Activated T-helper 2 cell treated with anti-CD3 and anti-CD28 coated beads, Interferon-gamma antibody, Interleukin-2, Interleukin-4, amounts not matched to agents 10 μg/mL and 5 μg/mL and 100 μg/mL, durations not matched to agents 14 hours and 24 hours and 36 hours (primary cell): ENCODE measurements at places on chromosomes 5 and 9.
A peak's percentile ranks its signal among the peaks of the same experiment; 100 is the strongest.

- no peak for DNase-seq
These were observed 72.9 kb downstream of the ARSB start for GRCh38 chr5:78912085-78912771.

DNA sequence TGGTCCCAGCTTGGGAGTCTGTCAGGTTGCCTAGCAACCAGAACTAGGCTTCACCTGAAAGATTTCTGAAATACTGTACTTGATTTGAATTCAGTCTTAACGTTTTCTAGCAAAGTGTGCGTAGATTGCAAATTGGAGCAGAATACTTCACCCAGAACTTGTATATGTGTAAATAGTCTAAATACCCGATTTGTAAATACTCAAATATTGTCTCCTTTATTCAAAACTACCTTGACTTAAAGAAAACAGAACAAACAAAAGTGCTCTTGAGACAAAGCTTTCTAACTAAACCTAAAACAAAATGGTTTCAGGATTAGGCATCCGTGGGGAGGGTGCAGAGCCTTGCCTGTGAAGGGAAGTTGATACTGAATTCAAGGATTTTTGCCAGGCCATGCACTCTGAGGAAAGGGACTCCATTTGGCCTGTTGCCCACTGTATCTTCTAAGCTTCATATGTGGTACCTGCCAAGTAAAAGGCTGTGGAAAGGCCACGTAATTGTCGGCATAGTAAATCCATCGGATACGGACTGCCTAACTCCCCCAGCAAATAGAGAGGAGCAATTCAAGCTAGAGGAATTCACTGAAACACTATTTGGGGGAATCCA, 744 bp upstream of the HMGCS1 start:
- DNase-seq, result no peak

DNA sequence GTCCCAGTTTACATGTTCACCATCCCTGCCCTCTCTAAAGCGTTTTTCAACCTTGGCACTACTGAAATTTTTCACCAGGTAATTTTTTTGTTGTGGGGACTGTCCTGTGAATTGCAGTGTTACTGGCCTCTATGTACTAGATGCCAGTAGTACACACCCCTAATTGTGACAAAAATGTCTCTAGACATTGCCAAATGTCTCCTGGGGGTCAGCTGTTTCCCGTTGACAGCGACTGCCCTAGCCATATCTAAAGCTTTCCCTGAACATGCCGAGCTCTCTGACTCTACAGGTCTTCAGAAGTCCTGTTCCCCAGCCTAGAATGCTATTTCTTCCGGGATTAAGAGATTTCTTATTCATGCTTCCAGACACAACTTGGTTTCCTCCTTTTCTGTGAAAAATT, 235.3 kb downstream of the ZSWIM6 start:
- no peak for DNase-seq

GRCh38 chr5:167412556-167412955, 878.9 kb upstream of the WWC1 start:
- no peak for DNase-seq

DNA sequence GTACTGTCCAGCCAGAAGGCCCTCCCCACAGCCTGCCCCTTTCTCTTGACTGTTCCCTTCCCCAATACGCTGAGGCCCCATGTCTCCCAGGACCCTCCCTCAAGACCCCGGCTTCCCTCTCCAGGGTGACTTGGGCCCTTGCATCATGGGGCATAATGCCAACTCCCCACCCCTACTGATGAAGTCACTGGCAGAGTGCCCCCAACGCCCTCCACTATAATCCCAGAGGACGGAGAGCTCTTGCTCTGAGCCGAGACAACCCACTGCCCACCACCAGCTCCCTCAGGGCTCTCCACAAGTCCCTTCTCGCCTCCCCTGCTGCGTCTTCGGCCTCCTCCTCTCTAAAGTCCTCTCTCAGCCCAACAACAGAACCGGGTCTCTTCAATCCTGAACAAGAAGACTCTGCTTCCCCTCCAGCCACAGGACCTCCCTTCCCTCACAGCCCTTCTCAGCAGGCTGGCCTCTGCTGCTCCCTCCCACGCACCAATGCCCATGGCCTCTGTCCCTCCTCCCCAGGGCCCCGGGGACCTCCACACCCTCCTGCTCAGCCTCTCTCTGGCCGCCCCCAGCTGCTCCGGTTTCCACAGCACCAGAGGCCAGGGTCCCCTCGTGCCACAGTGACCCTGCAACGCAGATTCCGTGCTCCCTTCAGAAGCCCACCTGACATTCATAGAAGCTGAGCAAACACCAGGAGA, 47.6 kb downstream of the ADAMTS2 start:
- no peak for DNase-seq

- DNase-seq, result no peak
These were observed 33.9 kb upstream of the F2RL2 start for GRCh38 chr5:76657091-76657490.

- no peak for DNase-seq
These were observed 82.7 kb downstream of the PTPDC1 start for GRCh38 chr9:94166976-94167346.

GRCh38 chr5:95219411-95219810, 65.5 kb downstream of the MCTP1 start:
- DNase-seq, result no peak

GRCh38 chr5:161975350-161975749, 92.2 kb upstream of the GABRG2 start:
- no peak for DNase-seq

GRCh38 chr5:36876965-36877666, 547 bp downstream of the NIPBL start:
- DNase-seq, result peak; percentile 57

GRCh38 chr9:68721666-68722330, 16.8 kb downstream of the PIP5K1B start:
- DNase-seq, result no peak

GRCh38 chr9:68821911-68822310, 116.9 kb downstream of the PIP5K1B start:
- no peak for DNase-seq

DNA sequence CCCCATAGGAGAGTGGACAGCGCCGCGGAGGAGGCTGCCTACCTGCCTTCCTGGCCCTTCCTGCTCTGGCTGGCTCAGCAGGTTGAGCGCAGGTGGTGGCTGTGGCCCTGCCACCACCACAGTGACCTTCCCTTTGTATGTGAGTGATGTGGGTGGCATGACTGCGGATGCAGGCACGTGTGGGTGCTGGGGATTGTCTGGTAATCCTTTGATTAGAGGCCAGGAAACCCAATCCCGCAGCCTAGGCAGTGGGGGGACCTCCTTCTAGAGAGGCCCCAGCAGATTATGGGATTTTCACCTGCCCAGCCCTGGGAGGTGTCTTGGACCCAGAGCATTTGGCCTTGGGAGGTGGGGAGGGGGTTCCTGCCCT, 16.5 kb downstream of the RXRA start:
- DNase-seq, result no peak

GRCh38 chr5:157917899-157918809, 59.2 kb upstream of the CLINT1 start:
- peak; percentile 42 for DNase-seq

DNA sequence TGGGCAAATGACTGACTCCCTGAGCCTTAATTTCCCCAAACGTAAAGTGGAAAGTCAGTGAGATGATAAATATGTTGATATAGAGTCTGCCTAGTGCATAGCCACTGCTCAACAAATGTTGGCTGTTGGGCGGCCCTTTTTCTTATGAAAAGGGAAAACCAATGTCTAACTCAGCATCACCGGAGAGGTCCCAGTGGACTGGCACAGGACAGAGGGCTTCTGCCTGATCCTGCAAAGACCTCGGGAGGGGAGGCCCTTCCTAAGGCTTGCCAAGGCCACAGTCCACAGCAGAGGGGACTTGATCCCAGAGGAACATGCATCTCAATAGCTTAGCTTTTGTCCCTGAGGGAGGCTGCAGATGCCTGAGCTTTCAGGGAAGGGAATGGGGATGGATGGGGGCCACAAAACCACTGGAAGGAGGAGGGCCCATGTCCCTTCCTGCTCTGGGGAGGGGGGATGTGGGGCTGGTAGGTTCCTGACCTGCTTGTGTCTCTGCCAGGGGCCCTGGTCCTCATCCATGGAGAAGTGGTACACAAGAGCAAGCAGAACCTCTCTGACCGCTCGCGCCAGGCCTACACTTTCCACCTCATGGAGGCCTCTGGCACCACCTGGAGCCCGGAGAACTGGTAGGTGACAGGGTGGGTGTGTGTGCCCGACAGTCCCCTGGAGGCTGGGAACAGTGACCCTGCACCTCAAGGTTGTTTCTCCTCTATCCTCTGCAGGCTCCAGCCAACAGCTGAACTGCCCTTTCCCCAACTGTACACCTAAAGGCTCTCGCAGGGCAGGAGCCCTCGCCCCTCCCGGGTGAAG, 6.3 kb downstream of the DOLK start:
- DNase-seq, result no peak

DNA sequence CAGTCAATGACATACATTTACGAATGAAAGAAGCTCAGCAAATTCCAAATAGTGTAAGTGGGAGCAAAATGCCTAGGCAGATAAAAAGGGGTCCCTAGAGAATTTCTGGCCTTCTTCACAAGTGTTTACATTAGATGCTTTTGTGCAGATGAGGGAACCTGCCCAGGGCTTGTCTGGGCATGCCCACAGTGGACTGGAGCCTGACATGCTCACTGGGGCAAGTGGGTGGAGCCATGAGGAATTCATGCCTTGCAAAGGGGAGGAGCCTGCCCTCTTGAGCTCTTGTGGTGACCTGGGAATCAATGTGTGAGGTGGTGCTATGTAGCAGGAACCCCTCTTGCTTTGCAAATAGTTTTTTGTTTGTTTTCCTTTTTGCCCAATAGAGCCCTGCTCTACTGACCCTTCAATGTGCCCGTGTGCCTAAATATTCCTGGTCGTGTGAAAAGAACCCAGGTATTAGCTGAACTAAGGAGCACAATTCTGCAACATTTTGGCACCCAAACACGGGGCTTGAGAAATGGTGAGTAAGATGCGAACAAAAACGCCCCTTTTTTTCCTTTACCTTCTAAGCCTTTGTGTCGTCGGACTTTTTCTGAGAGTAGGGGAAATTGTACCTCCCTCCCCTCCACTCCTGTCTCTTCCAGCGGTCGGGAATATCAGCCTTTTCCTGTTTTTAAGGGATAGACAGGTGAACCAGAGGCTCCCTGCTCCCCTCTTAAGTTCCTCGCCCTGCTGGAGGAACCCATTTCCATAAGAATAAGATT, 433.8 kb upstream of the CDH9 start:
- DNase-seq, result peak; percentile 11

DNA sequence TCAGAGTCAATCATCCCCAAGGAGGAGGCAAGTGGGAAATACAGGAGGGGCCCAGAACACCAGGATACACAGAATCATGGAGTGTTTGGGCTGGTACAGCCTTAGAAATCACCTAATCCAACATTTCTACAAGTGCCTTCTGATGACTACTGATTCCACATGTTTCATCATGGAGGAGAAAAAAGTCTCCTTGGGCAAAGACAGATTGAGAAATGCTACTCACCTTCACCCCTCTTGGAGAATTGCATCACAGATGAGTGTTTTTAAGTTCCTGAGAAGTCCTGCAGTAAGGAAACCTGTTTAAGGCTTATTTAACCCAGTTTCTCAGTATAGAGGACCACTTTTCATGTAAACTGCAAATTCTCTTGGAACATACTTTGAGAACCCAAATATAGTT, 2.2 kb upstream of the SLIT3 start:
- DNase-seq, result no peak

GRCh38 chr5:174397206-174397605, 327.2 kb upstream of the MSX2 start:
- DNase-seq, result no peak

- no peak for DNase-seq
These were observed 106.7 kb downstream of the SMIM15 start for GRCh38 chr5:61055434-61056006.

- DNase-seq, result no peak
These were observed 34.8 kb downstream of the ITGA2 start for GRCh38 chr5:53023969-53024368.

- no peak for DNase-seq
These were observed 36.1 kb upstream of the ACOT12 start for GRCh38 chr5:81429985-81430384.

DNA sequence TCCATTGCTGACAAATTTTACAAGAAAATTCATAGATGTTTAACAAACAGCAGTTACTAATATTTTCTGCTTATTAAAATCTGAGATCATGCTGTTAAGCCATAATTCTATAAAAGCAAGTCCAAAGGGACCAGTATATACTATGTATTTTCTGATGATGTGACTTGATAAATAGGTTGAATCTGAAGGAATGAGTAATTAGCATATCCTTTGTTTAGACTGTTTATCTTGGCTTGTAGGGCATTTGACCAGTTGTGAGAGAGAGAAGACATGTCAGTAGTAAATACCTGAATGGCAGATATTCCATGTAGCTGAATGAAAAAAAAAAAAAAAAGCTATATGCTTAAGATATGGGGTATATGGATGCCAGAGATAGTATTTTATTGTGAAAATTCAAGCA, 14.6 kb downstream of the CPEB4 start:
- no peak for DNase-seq

DNA sequence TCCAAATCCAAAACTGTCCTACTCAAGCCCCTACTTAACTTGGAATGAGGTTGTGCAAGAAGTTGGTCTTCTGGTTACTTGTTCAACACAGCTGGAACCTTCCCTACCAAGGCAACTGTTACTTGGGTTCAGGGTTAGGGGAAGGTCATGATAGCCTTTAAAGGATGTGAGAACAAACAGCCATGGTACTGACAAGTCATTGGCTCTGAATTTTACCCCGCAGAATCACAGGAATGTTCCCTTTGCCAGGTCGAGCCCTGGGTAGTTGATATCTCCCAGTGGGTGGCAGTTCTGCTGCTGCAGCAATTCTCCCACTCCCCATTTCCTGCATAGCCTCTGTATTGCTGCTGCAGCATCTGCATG, 396.1 kb upstream of the MPDZ start:
- no peak for DNase-seq

DNA sequence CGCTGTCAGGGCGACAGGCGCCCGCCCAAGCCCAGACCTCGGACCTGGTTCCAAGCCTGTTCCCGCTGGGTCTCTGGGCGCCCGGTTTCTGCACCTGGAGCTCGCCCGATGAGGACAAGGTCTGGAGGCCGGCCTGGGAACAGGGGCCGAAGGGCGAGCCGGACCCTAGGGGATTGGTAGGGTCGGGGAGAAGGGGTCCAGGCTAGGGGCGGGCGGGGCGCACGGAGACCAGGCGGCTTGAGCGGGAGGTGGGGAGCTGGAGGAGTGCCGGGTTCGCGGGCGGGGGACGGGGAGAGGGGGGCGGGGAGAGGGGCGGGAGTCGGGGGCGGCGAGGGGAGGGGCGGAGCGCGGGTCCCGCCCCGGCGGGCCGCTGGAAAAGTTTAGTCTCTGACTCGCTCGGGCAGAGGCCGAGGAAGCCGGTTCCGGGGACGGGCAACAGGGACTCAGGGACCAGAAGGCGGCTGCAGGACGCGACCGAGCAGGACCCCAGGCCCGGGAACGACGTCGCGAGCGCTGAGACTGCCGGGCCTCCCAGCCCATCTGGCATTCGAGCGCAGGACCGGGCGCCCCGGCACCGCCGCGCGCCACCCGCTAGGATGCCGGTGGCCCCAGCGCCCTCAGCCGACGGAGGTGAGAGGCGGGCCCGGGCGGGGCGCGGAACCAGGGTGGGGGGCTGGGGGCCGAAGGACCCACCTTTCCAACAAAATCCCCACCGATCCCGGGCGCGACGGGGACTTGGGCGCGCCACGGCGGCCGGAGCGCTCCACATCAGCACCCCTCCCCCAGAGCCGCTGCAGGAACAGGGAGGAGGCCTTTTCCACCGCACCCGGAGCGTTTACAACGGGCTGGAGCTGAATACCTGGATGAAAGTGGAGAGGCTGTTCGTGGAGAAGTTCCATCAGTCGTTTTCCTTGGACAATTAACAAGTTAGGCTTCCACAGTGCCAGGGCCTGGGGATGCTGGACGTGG, at the start of gene S1PR3:
Gene S1PR3 (plus strand): TSS at position 403 of the 969 bp plus-strand sequence. CDS start 9,733 bp downstream, outside the sequence.
- DNase-seq, result peak; percentile 43
